ENCODE measurements at places on chromosomes 3 and 15.

DNA sequence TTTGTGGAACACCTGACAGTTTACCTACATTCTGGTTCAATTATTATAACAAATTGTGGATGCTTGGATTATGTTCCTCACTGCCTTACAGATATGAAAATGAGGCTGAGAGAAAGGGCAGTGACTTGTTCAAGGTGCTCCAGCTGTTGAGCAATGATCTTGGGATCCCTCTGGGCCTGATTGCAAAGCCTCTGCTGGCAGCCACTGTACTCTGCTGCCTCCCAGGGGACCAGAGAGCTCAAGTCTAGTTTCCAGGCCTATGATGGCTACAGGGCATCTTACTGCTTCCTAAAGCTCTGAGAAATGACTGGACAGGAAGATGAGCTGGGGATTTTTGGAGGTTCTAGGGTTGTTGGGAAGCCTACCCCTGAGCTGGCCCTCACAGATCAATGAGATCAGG is 2.3 kb upstream of the SHC4 start:
- no peak for DNase-seq

DNA sequence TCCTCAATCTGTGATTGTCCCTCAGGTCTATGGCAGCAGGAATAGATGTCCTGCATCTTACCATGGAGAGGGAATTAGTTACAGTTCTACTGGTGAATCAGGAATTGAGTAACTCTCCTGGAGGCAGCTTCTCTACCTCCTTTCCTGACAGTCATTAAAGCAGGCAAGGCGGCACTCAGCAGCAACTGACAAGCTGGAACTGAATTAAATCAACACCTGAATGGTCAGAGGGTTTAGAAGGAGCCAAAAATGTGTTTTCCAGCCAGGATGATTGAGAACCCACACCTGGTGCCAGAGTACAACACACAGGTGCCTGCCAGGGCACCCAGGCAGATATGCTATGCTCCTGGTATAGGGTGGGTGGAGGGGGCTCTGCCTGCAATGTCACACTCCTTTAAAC is 43.1 kb upstream of the TIPARP start:
- no peak for DNase-seq

GRCh38 chr3:16868513-16868912 is 16.2 kb upstream of the PLCL2 start:
- no peak for DNase-seq

- peak; percentile 31 for DNase-seq
These were observed 42.9 kb downstream of the TBC1D2B start for GRCh38 chr15:78034495-78035191.

- DNase-seq: no peak
These were observed 82.7 kb downstream of the TMEM39A start for GRCh38 chr3:119380697-119381096.

DNA sequence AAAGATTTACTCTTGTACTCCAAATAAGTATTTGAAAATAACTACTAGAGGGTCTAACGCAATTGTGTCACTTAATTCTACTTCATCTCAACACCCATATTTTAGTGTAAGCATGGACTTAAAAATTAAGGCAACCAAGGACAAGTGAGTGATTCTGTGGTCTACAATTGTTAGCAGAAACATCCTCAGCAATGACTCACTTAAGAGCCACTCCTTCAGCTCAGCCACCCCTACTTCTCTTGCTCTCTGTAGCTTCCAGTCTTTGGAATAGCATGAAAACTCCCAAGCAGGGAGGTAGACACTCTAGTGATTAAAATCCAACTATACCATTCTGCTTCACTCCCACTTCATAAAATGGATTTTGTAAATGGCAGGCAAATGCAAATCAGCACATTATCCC is 116.0 kb upstream of the LRRN1 start:
- DNase-seq: no peak

DNA sequence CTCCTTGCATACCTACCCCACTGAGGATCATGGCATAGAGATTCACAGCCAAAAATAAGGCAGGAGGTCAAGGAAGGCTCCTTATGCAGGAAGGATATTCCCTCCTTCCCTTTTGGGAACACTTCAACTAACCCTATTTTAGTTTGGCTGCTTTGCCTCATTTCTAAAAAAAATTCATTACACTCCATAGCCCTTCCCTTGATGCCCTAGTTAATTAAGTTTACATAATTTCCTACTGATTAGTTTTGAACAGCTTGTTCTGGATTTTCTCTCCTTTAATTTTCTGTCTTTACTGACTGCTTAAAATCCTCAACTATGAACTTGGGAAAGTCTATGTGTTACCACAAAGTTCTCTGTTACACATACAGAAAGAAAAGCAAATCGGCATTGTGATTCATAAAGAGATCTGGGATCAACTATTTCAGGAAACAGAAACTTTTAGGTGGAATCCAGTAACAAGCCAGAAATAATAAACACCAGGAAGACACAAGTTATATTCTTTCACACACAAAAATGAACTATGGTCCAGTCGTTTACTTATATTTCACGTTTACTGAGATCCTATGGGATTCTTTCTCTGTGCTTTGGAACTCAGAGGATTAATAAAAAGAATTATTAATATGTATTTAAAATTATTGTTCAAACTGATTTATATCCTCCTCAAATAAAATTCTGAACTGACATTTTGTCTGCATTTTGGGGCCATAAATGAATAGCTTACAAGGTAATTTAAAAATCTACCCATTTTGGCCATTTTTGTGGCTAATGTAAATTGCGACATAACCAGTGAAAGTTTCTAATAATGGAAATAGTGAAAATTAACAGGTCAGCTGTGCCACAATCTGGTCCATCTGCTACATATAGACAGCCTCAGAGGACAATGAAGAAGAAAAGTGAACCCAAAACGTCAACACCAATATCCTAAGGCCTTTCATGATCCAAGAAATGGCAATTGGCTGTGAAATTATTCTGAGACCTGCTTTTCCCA is 113.8 kb downstream of the FRMD5 start:
- no peak for DNase-seq

GRCh38 chr3:49006408-49007067 is 653 bp upstream of the WDR6 start:
- no peak for DNase-seq

DNA sequence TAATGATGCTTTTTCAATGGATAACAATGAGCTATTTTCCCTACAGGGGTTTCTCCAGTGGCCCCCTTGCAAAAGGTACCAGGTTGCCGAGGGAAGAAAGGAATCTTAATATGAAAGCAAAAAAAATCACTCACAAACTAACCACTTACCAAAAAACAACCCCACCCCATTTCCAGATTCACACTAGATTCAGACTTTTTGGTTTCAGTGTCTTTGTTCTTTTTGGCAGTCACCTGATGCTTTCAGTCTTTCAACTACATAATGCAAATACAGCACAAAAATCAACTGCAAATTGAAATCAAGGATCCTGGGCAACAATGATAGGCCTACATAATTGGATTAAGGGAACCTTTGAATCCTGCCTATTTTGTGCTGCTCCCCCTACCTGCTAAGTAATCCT is 71.1 kb upstream of the RAP2B start:
- DNase-seq: no peak

- DNase-seq: peak; percentile 13
These were observed at the start of gene C2CD4A for GRCh38 chr15:62066663-62067447. C2CD4A (plus strand) TSS chr15:62066977; CDS start chr15:62067614, 637 bp downstream.

- DNase-seq: no peak
These were observed 22.1 kb downstream of the ST8SIA2 start for GRCh38 chr15:92415639-92416297.

DNA sequence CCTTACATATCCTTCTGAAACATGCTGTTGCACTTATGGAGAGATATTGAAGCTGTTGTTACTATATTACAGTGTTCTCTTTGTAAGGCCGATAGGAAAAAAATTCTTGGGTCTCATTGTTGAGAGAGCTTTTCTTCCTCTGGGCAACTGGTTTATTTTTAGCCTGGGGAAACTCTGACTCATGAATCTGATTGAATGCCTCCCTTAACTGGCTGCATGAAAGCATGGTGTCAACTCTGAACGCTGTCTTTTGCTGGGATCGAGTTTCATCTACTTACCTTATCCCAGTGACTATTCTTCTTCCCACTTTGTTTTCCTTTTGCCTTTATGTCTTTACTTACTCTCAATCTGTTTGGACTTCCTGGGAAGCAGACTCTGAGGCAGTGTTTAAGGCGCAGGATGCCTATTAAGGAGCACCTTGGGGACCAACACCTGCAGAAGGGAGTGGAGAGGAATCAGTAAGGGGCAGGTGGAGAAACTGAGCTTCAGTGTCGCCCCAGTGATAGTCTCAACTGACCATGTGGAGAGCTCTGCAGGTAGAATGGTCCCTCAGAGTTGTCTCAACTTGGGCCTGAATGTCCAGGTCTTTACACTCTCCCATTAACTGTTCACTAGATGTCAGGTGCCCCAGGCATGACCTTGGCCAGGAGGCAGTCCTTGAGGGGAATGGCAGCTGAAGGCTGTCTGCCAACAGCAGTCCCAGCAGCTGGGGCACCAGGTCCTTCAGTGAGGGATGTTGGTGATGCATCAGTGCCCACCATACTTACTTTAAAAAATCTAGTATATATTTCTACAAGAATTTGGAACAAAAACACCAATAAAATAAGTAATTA is 88.9 kb upstream of the CCNL1 start:
- no peak for DNase-seq

DNA sequence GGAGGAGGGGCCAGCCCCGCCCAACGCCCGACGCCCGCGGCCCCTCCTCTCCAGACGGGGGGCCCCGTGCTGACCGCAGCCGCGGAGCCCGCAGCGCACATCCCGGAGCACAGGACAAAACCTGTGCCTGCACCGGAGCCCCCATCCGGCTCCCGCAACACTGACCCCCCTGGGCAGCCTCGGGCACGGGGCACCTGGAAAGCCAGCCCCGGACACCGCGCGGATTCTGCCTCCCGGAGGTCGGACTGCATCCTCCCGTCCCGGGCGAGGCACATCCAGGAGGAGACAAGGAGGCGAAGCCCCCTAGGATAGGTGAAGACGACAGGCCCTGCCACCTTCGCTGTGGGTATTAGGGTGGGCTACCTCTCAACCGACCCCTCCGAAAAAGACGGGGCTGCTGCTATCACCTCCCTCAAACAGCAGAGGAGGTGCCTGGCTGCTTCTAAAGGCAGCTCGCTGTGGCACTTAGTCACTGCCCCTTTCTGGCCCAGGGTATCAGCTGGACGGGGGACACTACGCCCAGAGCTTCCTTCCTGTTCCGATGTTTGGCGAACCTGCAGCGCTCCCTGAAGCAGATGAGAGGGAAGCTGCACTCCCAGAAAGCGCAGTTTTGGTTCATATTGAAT is 10.6 kb downstream of the XXYLT1 start:
- peak; percentile 7 for DNase-seq

- DNase-seq: no peak
These were observed 2.0 kb downstream of the XRN1 start for GRCh38 chr3:142445816-142446254.

- no peak for DNase-seq
These were observed 21.3 kb upstream of the SCN10A start for GRCh38 chr3:38837358-38837757.

GRCh38 chr3:190169877-190170276 is 49.2 kb upstream of the P3H2 start:
- DNase-seq: no peak

GRCh38 chr15:28955993-28956421 is 70.2 kb downstream of the APBA2 start:
- no peak for DNase-seq

DNA sequence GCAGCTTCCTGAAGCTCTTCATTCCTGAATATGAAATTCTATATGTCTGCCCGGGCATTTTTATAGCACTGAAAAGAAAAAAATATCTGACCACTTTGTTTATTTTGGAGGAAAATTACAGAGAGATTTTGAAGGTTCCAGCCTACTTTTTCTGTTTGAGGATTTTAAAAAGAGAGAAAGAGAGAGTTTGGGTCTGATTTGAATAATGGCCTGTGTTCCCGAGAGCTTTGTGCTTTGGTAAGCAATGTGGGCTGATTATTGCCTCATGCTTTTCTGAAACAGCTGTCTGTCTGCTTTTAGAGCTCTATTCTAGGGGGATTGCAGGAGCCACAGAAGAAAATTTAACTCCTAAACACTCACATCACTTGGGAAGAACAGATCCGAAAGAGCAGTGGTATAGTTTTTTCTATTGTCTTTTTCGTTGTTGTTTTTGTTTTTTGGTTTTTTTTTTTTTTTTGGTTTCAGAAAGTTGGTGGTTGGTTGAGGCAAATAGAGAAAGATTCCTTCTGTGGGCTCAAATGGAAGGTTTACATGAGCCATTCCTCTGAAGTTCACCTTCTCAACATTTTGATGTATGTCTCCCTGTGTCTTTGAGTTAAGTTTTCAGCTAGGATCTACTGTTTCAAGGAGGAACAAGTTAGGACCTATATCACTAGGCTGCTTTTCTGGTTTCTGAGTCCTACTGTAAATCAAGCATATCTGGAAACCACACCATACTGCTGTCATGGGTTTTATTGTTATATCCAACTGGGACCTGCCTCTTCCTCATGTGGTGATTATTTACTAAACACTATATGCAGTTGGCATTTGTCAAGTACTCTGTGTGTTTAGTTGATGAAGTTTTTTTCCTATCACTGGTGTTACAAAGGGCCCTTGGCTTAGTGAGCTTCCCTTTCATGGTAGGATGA is 178.9 kb downstream of the KCNMB2 start:
- no peak for DNase-seq

DNA sequence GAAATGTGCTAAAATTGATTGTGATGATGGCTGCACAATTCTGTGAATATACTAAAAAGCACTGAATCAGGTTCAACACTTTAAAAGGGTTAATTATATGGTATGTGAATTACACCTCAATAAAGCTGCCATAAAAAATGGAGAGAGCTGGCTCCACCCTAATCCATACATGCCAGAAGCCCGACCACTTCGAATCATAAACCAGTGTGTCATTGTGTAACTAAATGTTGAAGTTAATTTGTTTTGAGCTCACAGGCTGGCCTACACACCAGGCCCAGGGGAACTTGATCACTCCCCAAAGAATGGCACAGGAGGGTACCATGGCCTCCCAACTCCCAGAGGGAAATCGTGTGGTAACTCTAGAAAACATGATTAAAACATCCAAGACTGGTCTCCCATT is 14.0 kb downstream of the PLCD1 start:
- no peak for DNase-seq

GRCh38 chr3:38493031-38493430 is 3.1 kb upstream of the EXOG start:
- no peak for DNase-seq

GRCh38 chr15:61038387-61038786 is 190.7 kb downstream of the RORA start:
- DNase-seq: no peak

- no peak for DNase-seq
These were observed 13.6 kb downstream of the PDZRN3 start for GRCh38 chr3:73611176-73611575.

DNA sequence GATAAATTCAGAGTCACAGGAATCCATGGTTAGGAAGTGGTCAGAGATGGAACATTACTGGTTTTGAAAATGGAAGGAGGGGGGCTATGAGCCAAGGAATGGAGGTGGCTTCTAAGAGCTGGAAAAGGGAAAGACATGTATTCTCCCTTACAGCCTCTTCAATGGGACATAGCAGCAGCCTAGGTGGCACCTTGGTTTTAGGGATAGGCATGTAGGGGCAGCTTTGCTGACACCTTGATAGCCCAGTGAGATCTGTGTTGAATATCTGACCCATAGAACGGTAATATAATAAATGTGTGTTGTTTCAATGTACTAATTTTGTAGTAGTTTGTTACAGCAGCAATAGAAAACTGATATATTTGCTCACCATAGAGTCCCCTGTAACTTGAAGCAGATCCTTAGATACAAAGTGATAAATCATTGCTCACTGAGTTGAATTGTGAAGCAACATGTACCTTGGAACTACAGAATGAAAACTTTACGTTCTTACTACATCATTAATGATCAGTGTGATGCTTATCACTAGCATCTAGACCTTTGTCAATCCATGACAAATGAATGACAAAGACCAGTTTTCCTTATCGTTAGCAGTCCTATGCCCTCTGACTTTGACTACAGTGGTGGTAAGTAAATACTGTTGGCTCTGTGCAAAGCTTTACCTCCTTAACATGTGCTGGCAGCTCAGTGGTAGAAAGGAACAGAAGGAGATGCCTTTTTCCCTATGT is 53.8 kb downstream of the TMEM45A start:
- no peak for DNase-seq

All from stimulated activated CD8-positive, alpha-beta memory T cell treated with anti-CD3 and anti-CD28 coated beads, Interleukin-15, amount 100 ng/mL, for 24 hours (primary cell).